ENCODE measurements at places on chromosomes 3 and 15.

DNA sequence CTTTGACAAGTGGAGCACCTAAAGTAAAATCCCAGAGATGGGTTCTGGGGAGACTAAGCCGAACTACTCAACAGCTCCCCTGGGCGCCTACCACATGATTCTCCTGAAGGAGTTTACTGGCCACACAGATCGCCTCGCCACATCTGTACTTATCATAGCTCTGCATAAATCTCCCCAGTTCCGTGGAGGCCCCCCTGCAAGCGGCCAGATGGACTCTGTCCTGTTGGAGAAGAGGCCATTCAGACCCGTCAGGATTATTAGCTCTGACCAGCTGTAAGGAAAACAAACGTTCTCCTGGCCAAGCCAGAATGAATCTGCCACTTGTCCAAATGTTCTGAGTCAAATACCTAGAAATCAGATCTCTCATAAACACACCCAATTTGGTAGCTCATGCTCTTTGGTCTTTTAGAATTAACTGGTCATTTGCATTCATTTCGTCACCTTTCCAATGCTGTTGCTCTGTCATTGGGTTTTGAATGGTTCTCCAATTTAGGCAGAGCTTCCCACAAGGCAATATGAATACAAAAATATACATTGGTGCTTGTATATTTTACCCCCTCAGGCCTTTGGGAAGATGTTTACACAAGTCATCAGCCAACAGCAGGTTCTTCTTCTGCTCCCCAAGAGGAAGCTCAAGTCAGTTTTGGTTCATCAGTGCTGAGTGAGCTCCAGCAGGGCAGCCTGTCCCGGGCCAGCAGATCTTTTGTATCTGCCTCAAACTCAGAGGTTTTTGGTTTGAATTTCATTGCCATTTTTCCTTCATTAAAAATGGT is 124.5 kb downstream of the THSD4 start:
- no peak for DNase-seq

- no peak for DNase-seq
Measured at GRCh38 chr3:136277115-136277514, 27.0 kb downstream of the PCCB start.

DNA sequence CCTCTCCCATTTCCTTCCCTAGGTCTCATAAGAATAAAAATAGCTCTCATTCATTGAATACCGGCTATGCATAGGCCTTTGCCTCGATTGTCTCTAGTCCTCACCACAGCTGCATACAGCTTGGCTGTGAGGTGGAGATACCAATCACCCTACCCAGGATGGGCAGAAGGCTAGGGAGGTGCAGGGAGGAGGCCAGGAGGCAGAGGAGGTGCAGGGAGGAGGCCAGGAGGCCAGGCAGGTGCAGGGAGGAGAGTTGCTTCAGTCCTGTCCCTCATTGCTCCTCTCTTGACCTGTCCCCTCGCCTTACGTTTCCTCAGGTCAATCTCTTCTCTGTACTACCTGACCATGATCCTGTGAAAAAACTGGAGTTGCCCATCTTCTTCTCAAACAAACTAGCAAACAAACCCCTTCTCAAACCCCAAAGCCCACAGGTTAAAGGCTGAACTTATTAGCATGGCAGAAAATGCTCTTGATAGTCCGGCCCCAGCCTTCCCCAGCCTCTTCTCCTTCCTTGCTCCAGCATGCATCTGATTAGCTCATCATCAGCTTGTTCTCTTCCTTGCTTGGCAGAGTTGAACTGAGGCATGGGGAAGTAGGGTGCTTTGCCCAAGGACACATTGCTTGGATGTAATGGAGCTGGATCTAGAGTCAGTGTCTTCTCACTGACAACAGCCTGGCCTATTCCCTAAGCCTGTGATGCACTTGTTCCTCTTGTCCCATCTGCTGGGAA is 15.8 kb downstream of the PODXL2 start:
- no peak for DNase-seq

GRCh38 chr3:174482541-174482940 is 376.6 kb upstream of the NAALADL2 start:
- DNase-seq = no peak

GRCh38 chr3:185316740-185317412 is 46.1 kb upstream of the MAP3K13 start:
- DNase-seq = no peak

DNA sequence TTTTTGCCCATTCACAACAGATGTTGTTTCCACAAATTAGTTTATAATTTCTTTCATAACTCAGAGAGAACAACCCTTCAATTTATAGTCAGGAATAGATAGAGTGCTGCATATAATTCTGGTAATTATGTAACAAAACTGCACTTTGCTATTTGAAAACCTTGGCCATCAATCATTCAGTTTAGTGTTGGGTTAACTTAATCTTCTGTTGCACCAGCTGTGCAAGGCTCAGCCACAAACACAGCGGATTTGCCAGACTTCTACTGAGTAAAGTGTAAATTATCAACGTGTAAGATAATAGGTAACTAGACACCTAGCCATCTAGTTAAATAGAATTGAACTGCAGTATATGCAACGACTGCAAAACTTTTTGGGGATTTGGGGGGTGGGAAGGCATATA is 1064.3 kb upstream of the EPHA6 start:
- no peak for DNase-seq

DNA sequence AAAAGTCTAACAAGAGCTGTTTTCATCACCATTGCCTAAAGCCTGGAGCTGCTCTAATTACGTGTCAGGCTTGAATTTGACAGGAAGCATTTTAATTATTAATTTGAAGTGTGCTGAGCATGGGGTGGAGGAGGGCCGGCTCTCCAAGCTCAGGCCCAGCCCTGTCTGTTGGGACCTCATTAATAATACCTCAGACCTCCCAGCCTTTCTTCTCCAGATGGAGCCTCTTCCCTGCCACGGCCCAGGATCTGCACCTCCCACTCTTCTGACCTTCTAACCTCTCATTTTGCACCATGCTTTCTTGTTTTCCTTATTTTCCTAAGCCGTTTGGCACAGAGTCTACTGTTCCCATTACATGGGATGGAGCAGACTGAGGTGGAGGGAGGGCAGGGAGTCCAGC is 30.0 kb downstream of the INSYN1 start:
- DNase-seq = no peak

DNA sequence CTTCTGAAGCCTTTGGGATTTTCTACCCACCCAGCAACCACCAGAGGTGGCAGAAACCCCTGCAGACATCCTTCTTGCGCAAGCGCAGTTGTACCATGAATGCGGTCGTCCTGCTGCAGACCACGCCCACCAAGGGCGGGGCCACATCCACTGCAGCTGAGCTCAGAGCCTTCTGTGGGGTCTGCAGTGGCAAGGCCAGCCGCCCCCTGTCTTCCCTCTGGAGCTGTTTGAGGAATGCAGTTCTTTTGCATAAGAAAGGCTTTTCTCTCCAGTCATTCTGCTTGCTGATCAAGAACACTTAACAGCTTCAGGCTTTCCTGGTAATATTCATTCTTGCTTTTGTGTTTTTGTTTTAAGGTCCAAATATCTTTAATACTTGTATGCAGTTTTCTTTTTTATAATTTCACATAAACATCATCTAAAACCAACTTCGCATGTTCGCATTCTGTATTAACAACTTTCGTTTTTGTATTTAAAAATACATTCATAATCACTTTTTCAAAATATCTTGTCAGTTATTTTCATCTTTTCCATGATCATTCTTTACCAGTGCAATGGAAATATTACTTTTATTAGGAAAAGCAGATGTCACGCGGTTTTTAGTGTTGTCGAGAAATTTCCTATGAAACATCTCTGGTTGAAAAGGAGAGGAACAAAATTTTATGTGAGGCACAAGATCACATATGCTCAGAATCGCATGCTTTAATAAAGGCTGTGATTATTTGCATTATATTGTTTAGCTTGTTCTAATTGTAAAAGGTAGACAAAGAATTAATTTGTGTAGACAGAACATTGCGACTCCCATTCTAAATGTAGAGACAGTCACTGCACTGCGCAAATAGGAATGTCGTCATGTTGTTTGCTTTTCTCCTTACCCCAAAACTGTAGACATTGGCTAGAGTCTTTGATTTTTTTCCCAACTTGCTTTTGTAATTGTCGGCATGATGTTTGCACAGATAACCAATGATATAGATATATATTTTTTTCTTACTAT is 98.1 kb upstream of the SNRPN start:
- DNase-seq = no peak

DNA sequence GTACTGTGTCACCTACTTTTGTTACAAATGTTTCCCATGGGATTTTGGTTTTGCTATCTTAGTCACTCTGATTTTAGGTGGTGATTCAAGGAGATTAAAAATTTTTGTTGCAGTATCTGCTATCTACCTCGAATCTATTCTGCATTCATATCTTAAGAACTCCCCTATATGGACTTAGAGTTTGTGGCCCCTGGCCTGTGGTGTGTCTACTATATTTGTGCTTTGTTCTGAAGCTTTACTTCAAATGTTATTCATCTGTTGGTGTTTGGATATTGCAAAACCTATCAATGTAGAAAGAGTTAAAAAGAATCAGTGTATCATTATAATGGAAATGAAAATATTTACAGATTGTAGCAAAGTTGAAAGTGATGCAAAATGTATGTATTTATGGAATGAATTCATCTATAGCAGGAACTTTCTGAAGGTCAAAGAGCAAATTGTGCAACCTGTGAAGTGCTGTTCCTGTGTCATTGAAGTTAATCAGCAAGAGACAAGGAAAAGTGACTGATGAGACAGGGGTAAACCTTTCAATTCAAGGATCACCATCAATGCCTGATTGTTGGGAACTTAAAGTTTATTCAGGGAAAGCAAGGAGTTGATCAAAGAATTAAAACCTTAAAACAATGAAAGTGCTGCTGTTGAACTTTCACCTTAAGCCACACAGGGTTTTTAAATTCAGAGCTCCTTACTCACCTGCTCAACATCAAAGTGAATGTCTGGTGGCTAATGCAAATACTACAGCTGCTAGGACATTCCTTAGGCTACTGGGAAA is 71.0 kb downstream of the SLMAP start:
- no peak for DNase-seq

- DNase-seq = peak; percentile 73
Measured at GRCh38 chr3:71389911-71390573, 193.5 kb downstream of the FOXP1 start.

DNA sequence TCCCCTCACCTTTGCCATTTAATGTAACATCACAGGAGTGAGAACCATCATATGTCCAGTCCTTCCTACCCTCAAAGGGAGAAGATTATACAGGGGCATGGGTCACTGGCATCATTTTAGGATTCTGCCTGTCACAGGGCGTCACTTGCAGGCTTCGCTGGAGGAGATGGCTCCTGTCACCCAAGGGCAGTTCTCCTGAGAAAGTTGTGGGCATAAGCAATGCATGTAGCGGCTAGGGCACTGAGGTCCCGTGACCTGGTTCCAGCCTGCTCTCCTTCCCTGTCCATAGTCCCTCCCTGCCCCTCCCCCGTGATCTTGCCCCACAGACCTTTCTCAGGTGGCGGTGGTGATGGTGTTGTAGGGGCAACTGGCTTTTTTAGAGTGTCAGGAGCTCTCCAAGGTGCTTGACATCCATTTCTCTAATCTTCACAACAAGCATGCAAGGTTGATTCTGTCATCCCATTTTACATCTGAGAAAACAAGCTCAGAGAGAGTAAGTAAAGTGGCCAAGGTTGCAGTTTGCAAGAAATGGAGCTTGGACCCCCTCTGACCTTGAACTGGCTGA is 241.5 kb upstream of the CTDSPL start:
- no peak for DNase-seq

DNA sequence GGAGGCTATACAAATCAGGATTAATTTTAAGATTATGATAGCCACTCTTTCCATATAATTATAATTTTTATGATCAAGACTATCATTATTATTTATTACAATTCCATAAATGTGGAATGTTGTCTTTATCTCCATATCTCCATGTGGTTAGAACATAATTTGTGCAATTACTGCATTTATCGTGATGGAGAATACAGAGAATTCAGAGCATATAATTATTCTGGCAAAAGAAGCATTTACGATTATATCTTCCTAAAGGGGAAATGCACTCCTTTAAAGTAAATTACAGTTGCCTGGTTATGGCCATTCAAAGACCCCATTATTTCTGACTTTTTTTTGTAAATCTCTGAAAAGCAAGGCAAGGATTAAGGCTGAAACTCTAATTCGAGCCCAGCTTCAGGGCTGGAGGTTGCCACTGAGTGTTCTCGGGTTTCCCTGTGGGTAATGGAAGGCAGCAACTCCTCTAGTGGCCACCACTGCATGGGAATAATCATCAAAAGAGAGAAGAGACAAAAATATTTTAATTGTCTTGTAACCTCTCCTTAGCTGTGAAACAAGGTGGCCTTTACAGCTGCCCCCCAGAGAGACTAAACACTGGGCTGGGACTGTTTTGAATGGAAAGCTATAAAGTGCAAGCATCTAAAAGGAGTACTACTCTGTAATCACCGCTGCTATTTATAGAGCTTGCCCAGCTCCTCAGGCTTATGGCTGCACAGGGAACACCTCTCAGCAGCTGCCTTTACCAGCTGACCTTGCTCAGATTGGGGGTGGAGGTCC is 59.8 kb upstream of the PRTG start:
- no peak for DNase-seq

- no peak for DNase-seq
Measured at GRCh38 chr15:69730281-69731080, 277.9 kb downstream of the RPLP1 start.

Measured in smooth muscle cell of the brain vasculature (primary cell).